Stimulated activated CD8-positive, alpha-beta memory T cell treated with anti-CD3 and anti-CD28 coated beads, Interleukin-15, amount 100 ng/mL, for 48 hours (primary cell): ENCODE measurements at places on chromosomes 11 and 22.
A peak's percentile ranks its signal among the peaks of the same experiment; 100 is the strongest.

DNA sequence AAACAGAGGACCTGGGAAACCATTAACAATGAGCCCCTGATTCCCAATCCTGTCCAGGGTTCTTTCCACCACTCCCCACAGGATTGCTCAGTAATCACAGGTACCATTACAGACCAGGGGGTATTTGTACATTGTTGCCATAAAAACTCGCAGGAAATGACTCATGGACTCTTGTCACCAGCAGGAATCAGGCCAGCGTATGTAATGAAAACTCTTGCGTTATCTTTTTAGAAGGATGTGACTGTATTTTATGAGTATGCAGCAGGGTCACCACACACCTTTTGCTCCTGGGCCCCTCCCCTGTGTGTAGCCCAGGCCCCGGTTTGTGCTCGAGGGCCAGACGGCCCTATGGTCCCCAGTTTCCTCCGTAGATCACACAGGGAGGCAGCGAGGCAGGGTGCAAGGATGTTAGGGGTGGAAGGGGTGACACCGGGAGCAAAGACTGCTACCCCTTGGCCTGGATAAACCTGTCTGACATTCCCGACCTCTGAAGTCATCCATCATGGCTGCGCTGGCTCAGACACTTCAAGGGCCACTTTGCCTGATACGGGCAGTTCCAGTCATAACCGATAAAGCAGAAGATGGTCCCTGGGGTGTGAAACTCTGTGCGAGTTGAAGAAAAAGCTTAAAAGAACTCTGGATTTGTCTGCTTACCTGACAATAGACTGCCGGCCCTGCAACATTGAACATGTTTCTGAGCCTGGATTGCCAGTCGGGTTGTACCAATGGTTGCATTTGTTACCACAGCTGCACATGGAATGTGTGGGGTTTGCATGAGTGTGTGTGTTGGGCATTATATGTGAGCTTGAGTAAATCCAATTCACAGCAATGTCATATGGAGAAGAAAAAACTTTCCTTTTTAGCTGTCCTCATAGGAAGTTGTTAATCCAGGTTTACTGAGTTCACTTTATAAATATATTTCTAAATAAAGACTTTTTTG, 56.9 kb downstream of the MICAL2 start:
- peak; percentile 51 for DNase-seq

GRCh38 chr22:43867839-43868635, 5.7 kb upstream of the SULT4A1 start:
- DNase-seq: no peak

GRCh38 chr11:81394311-81394710, 1339.4 kb downstream of the FAM181B start:
- DNase-seq: no peak

GRCh38 chr22:20834725-20835124, 23.9 kb downstream of the PI4KA start:
- DNase-seq: no peak
